Stimulated activated CD4-positive, alpha-beta T cell treated with anti-CD3 and anti-CD28 coated beads, Interleukin-1b, Interleukin-23, amount 100 ng/mL, for 1 hour (primary cell): ENCODE measurements at places on chromosomes 11 and 22.

- DNase-seq, result no peak
These were observed 195.4 kb upstream of the ARHGAP20 start for GRCh38 chr11:110907629-110908028.

DNA sequence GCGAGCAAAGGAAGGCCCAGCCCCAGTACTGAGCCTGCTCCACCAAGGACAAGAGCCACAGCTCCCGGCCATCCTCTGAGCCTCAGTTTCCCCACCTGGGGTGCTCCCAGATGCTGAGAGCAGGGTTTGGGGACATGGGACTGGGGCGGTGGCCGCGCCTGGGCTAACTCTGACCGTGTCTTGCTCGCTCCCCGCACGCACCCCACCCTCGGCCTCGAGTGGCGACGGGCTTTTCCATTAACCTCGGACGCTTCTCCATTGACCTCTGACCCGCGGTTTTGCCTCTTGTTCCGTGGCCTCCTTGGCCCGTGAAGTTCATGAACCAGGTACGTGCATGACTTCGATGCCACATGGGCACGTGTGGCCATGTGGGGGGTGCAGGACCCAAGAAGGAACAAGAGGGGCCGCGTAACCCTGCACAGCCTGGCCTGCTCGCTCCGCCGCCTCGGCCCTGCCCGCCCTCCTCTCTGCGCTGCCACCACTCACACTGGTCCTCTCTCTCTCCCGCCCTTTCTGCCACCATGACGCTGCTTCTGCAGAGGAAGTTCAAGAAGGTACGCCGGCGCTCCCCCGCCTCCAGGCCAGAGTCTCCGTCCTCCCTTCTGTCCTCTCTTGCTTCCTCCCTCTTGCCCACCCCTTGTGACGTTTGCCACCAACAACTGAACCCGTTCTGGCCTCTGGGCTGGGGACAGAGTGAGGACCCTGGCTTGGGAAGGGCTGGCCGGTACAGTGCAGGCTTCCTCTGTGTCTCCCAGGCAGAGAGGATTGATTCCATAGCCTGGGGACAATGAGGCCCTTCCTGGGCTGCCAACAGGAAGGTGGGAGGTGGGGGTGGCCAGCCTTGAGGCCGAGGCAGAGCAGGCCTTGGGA lies 6.9 kb downstream of the TNNT3 start:
- DNase-seq, result no peak

DNA sequence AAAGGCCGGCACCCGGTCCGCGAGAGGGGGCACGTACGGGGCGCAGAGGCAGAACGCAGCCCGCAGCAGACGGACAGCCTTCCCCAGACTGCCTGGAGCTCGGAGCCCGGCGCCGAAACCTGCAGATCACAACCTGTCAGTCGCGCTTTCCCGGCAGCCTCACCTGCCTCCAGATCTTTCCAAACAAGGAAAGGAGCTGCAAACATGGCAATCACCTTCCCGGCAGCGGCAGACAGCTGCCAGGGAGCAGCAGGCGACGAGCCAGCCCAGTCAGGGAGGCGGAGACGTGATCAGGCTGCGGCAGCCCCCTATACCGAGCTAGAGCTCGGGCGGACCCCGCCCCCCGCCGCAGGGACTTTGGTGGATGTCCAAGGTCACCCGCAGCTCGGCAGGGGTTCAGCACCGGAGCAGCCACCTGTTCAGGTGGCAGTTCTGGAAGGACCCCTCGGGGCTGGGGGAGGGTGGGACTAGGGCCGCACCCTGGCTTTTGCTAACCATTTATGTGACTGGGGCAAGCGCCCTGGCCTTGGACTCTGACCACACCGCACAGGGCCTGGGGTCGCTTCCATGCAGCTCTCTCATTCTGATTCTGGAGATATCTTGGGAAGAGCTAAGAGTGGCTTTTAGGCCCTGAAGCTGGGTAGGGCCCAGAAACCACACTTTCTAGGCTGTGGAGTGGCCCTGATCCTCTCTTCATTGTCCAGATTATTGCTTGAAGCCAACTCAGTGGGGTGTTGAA lies 143.8 kb downstream of the NECTIN1 start:
- no peak for DNase-seq

DNA sequence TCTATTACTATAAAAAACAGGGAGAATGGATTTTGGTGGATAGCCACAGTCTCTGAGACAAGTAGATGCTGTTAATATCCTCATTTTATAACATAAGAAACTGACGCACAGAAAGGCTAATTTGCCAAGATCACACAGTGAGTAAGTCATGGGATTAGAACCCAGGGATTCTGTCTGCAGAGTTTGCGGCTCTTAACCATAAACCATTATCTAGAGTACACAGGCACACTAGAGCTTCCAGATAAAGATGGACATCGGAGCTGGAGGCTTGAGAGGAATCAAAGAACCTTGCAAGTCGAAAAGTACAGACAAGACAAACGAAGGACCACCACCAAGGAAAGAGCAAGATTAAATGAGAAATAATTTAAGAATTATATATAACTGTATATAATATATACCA lies 11.3 kb downstream of the LGALS12 start:
- DNase-seq, result no peak

DNA sequence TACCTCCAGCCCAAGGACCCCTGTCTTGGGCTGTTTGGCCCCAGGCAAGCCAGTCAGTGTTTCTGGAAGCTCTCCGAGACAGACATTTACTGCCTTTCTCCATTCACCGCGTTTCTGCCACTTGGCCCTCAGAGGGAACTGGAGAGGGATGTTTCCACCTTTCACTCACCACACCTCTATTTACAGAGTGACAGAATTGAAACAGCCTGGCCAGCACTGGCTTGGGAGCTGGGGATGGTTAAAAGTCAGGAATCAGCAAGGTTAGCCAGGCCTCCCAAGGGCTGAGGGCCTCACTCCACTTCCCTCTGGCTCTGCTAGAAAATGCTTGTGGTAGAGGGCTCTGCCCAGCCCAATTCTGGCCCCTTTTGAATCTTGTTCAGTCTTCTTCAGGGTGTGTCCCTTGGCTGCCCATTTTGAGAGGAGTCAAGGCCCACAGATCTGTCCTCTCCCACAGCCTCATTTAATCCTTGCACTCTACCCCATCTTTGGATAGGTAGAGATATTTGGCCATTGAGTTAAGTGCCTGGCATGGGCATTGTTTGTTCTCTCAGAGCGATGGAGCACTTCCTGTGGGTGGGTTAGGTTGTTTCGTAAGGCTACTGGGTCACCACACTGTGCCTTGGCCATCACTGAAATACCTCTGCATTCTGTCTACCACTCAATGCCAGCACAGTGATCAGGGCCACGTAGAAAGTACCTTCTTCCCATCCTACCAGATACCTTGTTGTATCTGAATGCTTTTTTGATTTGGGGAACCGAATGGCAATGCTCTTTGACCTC lies 119.2 kb downstream of the MICAL2 start:
- DNase-seq, result no peak

DNA sequence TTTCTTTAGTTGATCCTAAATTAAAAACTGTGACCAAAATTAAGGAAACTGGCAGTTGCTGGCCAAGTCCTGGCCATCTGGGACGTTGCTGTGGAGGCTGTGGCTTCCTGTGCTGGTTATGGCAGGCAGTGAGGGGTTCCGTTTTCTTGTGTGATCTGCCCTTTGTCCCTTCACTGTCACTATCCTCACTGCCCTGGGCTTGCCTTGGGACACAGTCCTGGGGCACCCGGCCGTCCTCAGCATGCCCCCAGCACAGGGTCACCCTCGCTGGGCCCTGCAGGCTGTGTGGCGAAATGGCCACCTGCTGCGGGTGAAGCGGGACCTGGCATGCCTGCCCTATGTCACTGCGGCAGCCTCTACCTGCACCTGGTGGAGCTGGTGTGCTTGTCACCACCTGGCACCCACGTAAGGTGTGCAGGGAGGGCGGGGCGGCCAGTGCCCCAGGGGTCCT lies 52.5 kb upstream of the SLC22A12 start:
- no peak for DNase-seq

- DNase-seq, result no peak
These were observed 1041.0 kb upstream of the CNTN5 start for GRCh38 chr11:97979741-97980140.

GRCh38 chr11:61115498-61116224 lies 13.4 kb downstream of the CD5 start:
- DNase-seq, result no peak

GRCh38 chr11:134514354-134514951 lies 102.4 kb upstream of the B3GAT1 start:
- DNase-seq, result no peak

- DNase-seq, result no peak
These were observed 2.7 kb downstream of the RAB3IL1 start for GRCh38 chr11:61914471-61915171.

DNA sequence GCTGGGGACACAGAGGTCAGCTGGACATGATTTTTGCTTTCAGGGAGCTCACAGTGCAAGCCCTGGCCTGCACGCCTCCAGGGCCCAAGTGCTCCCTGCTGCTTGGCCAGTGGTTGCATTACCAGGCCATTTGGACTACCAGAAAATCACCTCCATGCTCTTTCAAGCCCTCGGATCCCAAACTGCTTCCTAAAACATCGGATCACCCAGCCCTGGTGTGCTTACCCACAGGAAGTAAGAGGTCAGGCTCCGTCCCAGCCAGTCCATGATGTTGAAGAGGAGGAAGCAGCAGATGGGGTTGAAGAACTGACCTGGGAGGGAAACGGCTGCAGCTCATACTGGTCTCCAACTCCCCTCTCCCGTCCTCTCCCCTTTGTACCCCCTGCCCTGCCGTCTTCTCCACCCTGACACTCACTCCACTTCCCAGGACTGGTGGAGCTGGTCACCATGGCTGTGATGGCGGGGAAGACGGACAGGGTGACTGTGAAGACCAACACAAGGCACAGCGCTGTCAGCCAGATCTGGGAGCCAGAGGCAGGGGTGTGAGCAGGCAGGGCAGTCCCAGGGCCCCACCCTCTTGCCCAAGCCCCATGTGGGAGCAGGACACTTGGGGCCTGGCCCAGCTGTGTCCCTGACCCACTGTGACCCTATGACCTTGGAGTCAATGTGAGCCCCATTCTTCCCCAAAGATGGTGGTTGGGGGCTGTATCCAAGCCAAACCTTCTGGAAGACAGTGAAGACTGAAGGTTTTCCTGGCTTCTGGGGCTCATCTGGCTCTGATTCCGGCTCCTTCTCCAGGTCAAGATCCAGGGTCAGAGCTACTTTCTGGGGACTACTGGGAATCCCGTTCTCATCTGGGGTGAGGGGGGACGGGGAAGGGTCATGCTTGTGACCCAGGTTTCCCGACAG lies 5.6 kb downstream of the SLC29A2 start:
- no peak for DNase-seq

GRCh38 chr11:36195496-36196354 lies 93.5 kb downstream of the COMMD9 start:
- DNase-seq, result no peak

DNA sequence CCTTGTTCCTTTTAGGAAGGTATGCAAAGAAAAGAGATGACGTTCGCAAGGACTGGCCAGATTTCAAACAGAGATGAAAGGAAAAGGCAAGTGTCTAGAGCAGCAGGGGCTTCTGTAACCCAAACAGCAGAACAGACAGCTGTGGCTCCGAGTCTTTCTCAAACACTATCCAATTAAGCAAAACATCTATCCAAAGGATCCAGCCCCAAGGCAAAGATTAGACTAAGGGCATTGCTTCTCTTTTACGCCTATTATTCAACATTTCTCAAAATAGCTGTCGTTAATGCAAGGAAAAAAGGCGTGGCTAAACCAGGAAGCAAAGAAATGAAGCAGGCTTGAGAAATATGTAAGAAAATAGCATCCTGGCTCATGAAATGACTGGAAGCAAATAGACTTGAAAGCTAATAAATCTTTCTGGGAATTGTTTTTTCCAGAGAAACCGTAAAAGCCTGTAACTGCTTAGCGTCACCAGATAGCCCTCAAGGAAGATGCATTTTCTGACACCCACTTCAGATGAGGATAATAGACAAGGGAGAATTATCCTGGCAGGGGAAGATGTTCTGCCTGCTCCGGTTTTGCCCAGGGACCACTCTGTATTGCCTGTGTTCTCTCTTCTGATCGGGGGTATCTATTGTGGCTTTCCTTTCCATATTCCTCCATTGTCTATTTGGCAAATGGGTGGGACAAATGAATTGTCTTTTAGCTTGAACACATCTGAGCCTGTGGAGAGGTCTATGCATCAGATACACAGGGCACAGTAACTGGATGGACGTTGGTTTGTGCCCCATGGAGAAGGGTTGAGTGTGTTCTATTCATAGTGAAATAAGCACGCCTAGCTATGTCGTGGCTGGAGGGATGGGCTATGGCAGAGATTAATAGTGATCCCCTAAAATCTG lies 20.2 kb downstream of the C11orf96 start:
- DNase-seq, result no peak

- no peak for DNase-seq
These were observed 98.3 kb downstream of the PKNOX2 start for GRCh38 chr11:125262830-125263218.

GRCh38 chr22:28148816-28149465 lies 229.9 kb upstream of the PITPNB start:
- no peak for DNase-seq

- DNase-seq, result no peak
These were observed 669 bp upstream of the TIGD3 start for GRCh38 chr11:65353900-65354264.

- DNase-seq, result no peak
These were observed 6.1 kb downstream of the MCHR1 start for GRCh38 chr22:40685406-40685805.

DNA sequence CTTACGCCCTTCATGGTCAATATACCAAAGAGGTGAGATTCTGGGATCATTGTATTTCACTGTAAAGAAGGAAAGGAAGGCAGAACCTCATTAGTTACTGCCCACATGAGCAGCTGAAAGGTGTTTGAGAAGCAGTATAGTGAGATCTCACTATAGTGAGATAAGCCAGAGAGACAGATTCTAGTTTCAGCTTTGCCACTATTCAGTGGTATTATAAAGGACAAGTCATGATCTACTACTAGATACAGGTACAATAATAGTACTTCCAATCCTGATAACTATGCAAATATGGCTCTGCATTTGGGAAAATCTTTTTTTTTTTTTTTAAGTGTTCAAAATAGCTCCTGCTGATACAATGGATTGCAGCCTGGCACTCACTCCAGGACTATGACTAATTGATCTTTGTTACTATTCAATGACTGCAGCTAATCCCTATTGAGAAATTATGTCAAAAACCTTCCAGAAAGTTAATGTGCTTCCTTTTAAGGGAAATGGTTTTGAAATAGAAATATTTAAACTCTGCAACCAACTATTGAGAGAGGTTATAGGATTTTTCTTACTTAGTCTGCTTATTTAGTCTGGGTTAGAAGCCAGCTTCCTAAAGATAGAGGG lies 8.3 kb upstream of the DLAT start:
- DNase-seq, result no peak
